GM12891 (cell line): ENCODE measurements at places on chromosomes 5 and 9.

- no peak for DNase-seq
Measured at GRCh38 chr9:106074006-106074405, 379.7 kb downstream of the TMEM38B start.

- no peak for DNase-seq
Measured at GRCh38 chr5:88785746-88786565, 97.0 kb downstream of the MEF2C start.

- no peak for DNase-seq
Measured at GRCh38 chr9:75128535-75128934, 40.2 kb downstream of the OSTF1 start.

- no peak for DNase-seq
Measured at GRCh38 chr9:35650341-35651158, at the start of gene SIT1. Gene SIT1, minus strand, starts transcription at chr9:35650931. Its CDS starts 78 bp downstream, at chr9:35650853.

- no peak for DNase-seq
Measured at GRCh38 chr5:19388391-19388790, 599.6 kb downstream of the CDH18 start.

GRCh38 chr5:6510973-6511372 lies 62.3 kb downstream of the UBE2QL1 start:
- DNase-seq: no peak

DNA sequence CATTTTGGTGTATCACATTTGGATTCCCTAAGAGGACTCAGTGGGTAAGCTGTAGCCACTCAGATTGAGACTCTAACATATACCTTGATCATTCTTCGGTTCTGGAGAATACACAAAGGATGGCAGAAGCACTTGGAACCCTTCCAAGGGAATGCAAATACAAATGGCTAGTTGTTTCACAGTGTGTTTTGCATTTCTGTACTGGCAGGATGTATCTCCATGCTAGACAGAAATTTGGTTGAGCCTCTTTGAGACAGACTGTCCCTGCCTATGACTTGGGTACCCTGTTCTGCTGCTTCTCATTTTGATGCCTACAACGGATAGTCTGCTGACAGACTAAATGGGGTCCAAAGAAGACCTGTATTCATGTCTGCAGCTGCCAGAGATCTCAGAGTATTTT lies 273.5 kb downstream of the TMEM38B start:
- no peak for DNase-seq

GRCh38 chr5:57332361-57332760 lies 150.2 kb downstream of the ACTBL2 start:
- no peak for DNase-seq

DNA sequence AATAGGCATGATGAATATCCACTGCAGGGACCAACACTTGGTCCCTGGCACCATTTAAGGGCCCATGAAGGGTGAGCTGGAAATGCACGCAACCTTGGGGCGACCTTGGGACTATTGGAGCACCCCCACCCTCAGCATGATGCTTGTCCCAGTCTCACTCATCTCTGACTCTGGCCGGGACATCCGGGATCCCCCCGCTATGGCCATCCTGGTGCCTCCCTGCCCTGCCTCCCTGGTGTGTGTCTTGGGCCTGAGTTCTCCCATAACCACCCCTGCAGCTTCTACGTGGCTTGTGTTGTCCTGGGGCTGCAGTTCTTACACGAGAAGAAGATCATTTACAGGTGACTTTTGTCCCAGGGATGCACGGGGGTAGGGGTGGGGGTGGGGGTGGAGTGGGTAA lies 5.9 kb downstream of the ZDHHC12 start:
- DNase-seq: no peak
